Stimulated activated CD8-positive, alpha-beta memory T cell treated with anti-CD3 and anti-CD28 coated beads, Interleukin-4, amount 100 ng/mL, for 1 hour (primary cell): ENCODE measurements at places on chromosomes 2 and 18.

- no peak for DNase-seq
These were observed 93.6 kb downstream of the GYPC start for GRCh38 chr2:126749537-126749936.

DNA sequence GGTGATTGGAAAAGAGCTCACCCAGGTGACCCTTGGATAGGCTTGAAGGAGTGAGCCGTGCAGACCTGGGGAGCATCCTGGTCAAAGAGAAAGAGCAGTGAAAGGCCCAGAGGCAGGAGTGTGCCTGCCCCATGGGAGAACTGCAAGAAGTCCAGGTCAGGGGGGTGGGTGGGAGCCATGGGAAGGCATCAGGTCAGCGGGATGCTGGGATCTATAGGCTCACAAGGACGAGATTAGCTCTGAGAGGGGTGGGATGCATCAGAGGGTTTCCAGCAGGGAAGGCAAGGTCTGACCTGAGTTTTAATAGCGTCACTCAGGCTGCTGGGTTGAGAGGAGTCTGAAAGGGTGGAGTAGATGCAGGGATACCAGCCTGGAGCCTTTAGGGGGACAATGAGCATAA lies 158.6 kb downstream of the SMAD7 start:
- DNase-seq = no peak

DNA sequence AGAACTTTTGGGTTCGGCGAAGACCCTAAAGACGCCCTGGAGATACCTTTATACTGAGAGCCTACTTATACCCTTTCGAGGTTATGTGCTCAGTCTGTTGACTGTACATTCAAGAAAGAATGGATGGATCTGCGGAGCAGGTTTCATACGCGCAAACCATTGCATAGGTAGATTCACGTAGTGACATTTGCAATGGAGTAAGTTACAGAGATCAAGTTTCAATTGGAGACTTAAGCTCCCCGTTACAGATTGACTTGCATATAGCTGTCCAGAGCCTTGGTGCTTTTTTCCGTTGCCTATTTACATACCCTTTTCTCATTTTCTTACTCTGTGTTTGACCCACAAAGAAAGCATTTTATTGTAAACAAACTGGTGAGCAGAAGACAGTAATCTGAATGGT lies 923 bp downstream of the PSMD1 start:
- DNase-seq = no peak

GRCh38 chr18:10490401-10491165 lies 35.2 kb upstream of the NAPG start:
- DNase-seq = peak; percentile 16

DNA sequence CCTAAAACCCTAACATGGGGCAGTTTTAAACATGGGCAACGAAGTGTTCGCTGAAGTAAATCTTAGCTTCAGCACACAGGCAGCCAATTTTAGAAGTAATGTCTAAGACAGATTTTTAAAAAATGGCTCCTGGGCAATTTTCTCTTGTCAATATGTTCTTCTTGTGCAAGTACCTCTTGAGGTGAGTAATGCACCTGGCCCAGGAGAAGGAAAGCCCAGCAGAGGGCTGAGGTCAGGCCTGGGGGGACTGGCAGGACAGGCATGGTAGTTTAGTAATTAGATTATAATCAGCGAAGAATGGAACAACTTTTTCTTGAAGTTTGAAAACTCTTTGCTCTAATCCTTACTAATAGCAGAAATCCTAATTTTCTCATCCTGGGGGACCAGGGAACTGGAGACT lies 77.6 kb downstream of the SPRED2 start:
- no peak for DNase-seq

- DNase-seq = no peak
These were observed 24.5 kb downstream of the MALT1 start for GRCh38 chr18:58695772-58696171.

- DNase-seq = no peak
These were observed 8.7 kb downstream of the CYRIA start for GRCh38 chr2:16656784-16657391.
